ENCODE measurements at places on chromosomes 2 and 18.

DNA sequence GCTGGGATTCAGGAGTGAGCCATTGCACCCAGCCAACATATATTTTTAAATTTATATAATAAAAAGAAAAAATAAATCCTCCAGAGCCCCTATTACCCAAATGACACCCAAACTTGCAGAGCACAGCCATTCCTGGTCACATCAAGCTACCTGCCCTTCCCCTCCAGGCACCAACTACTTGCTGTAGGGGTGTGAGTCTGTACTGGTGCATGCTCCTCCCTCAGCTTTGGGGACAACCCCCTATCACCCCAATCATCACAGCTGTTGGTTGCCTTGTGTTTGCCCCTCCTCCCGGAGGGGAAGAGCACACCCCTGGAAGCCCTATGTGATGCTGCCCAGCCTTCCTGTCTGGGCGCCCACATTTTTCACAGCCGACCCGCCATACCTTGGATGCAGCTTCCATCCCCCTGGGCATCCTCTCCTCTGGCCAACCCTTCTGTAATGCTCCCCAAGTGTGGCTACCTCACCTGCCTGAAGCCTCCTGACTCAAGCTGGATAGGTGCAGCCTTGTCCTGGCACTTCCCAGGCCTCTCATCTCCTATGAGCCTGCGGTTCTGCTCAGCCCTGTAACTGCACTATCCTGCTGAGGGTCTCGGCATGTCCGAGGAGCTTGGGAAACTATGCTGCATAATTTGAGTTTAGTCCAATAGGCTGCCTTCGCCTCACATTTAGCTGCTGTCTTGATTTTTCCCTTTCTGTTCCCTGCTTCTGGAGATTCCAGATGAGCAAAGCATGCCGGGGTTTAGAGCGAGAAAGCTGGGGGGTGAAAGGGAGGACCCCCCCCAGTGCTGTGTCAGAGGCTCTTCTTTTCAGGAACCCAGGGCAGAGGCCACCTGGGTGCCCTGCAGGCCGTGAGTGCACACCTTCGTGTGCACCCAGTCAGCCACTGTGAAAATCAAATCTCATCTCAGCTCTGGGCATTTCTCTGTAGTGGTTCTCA is 27.2 kb downstream of the CHST10 start:
- no peak for DNase-seq

- DNase-seq, result no peak
These were observed 11.0 kb upstream of the SIX3 start for GRCh38 chr2:44930274-44931197.

DNA sequence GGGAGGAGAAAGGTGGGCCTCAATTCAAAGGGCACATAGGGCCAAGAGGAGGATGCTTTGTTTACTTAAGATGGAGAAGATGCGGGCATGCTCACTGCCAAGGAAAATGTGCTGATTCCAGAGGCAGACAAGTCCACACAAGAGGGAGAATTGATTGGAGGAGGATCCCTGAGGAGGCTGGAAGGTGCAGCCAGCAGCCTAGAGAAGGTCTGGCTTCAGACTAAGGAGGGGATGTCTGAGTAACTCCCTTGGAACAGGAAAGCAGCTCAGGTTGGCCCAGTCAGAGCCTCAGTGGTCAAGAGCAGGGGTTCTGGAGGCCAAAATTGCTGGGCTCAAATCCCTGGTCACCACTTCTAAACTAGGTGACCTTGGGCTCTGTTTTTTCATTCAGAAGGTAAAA is 265.5 kb upstream of the NCKAP5 start:
- DNase-seq, result no peak

DNA sequence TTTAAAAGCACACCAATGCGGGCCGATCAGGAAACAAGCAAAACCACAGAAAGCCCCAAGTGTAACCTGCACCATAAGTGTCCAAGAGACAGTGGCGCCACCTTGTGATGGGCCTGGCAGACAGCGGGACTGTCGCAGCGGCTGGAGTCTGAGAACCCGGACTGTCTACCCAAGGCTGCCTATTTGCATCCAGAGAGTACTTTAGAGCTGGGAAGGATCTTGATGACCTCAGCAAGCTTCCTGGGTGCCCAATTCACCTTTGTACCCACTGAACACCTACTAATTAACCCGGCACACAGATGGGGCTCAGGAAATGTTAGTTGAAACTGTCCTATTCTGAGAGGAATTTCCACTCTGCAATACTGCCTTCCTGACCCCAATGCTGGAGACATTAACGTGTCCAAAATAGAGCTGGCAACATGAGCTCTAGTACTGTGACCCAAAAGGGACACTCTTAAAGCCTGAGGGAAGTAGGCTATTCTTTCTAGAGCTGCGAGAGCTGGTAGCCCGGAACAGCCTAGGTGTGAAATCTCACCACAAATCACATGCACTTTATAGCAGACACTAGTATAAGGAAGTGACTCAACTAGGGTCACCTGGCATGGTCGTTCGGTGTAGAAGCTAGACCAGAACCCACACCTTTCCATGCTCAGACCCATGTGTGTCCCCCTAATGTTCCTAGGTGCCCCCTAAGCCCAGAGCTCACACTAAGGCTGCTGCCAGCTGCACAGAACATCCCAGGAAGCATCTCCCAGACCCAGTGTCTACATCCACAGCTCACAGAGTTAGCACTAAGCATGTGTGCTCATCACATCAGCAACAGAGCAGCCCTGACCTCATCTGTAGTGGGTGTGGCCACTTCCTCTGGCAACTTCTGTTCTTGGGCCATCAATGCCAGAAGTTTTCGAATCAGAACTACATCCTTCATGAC is 25.4 kb downstream of the POLR1A start:
- DNase-seq, result peak; percentile 21

DNA sequence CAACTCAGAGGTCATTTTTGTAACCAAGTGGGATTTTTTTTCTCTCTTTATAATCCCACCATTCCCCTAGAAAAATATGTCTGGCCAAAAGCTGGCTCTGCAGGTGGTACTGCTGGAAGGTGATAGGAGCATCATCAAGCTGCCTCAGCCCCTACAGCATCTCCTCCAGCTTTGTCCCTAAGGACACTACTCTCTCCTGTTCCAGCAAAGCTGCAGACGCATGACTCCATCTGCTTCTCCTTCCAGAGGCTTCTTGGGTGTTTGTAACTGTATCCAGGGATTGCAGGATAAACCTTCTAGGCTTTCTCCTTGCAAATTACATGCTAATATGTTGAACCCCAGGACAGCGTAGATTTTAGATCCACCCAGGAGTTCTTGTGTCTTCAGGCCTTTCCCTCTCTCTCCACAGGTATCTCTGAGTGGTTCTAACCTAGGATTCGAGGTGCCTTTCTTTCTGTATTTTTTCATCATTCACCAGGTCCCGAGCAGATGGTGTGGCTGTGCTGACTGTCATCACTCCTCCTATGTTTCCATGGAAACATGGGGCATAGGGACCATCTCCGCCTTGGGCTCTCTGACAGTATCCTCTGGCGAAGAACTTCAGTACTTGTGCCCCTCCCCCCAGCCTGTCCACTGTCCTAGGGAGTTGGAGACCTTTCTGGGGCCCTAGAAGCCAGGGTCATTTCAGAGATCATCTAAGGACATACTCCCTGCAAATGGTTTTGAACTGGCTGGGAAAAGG is 34.3 kb downstream of the AFF3 start:
- no peak for DNase-seq

DNA sequence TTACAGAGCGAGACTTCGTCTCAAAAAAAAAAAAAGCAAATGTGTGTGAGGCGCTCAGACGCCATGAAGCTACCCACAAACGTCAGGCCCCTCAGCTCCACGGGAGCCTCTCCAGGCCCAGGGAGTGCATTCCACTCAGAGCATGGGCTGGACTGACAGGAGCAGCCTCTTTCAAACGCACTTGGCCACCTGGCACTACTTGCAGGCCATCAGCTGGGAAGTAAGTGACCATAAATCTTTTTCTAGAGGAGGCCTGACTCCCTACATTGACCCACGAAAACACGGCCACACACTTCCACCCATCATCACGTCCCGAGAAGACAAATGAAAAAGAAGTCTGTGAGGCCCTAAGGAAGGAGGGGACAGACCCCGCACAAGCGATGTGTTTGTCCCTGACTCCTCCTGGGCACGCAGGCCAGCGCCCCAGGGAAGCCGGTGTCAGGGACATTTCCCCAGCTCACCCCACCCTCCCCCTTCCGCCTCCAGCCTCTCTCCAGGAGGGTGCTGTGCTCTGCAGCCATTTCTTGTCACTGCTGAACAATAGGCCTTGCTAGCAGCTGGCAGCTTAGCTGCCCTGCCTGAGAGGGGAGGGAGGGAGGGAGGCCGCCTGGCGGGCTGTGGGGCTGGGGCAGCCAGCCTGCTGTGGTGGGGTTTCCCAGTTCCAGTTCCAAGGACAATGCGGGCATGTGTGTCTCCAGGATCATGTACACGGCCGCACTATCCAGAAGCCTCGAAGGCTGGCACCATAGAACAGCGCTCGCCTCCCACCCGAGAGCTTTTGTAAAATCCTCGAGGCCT is 26.6 kb downstream of the SERTAD2 start:
- DNase-seq, result no peak

DNA sequence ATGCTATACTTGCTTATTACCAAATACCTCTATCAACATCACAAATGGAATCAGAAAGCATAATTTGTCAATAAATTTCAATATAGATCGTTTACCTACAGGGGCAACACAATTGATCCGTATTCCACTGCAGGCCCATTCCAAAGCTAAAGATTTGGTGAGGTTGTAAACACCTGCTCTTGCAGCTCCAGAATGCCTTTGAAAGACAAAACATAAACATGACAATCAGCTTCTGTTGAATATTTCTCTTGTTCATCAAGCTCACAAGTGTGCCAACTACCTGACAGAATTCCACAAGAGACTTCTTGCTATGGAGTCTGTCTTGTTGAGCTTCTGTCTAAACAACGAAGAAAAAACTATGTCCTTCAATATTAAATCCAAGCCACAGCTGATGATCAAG is 30.3 kb downstream of the PECR start:
- no peak for DNase-seq

DNA sequence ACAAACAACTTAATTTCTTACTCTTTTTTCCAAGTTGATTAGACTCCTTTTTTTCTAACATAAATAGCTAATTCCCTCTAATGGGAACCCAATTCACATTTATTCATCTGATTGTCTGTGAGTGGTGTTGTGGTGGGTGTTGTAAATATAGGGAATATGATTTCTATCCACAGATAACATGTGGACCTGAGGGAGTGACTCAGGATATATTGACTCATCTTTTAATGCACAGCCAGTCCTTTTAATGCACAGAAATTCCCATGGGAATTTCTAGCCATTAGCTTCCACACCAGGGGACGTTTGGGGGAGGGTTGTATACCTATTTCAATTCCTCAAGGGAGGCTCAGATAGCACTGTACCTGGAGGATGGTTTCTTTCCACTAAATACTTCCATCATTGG is 1339.6 kb upstream of the LRRTM1 start:
- DNase-seq, result no peak

DNA sequence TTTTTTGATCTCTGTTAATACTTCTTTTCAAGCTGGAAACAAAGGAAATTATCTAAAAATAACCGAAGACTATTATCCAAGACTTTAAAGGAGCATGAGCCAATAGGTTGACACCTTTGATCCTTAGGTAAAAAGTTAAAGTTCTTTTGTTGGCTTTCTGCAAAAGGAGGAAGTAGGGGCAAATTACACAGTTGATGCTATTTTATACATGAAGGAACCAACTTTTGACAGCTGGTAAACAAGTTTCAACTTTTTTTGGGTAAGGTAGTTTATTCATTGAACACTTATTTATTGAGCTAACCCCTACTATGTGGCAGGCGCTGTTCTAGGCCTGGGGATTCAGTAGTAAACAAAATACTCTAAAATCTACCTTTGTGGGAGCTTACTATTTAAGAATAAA is 66.6 kb upstream of the ZEB2 start:
- no peak for DNase-seq

- no peak for DNase-seq
These were observed 170.8 kb downstream of the TMEM18 start for GRCh38 chr2:506451-506850.

DNA sequence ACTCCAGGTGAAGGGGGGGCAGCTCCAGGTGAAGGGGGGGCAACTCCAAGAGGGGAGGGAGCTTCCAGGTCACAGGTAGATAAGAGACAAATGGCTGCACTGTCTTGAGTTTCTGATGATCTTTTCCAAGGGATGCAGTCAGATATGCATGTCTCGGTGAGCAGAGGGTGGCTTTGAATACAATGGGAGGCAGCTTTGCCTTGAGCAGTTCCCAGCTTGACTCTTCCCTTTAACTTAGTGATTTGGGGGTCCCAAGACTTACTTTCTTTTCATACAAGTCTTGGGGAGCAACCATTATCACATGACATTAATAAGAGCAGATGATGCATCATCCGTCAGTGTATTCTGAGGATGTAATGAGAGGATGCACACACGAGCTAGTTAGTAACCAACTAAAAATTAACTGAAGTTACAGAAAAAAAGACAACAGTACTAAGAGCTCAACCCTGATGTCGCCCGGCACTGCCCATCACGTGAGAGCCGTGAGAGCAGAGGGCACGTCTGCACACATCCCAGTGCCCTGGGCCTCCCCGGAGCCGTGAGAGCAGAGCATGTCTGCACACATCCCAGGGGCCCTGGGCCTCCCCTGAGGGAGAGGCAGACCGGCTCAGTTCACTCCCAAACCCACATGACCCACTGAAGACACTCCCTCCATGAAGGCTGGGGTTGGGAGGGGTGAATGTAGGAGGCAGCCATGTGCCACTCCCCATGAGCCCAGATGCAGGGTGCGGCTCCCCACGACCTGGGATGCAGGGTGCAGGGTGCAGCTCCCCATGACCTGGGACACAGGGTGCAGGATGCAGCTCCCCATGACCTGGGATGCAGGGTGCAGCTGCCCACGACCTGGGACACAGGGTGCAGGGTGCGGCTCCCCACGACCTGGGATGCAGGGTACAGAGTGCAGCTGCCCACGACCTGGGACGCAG is 39.4 kb downstream of the PXDN start:
- DNase-seq, result no peak

- DNase-seq, result no peak
These were observed at the start of gene NPPC for GRCh38 chr2:231926180-231926741. Gene NPPC (minus strand): TSS chr2:231926396. CDS start chr2:231926249, 147 bp downstream.

GRCh38 chr2:161421686-161422085 is 5.6 kb downstream of the TBR1 start:
- no peak for DNase-seq

DNA sequence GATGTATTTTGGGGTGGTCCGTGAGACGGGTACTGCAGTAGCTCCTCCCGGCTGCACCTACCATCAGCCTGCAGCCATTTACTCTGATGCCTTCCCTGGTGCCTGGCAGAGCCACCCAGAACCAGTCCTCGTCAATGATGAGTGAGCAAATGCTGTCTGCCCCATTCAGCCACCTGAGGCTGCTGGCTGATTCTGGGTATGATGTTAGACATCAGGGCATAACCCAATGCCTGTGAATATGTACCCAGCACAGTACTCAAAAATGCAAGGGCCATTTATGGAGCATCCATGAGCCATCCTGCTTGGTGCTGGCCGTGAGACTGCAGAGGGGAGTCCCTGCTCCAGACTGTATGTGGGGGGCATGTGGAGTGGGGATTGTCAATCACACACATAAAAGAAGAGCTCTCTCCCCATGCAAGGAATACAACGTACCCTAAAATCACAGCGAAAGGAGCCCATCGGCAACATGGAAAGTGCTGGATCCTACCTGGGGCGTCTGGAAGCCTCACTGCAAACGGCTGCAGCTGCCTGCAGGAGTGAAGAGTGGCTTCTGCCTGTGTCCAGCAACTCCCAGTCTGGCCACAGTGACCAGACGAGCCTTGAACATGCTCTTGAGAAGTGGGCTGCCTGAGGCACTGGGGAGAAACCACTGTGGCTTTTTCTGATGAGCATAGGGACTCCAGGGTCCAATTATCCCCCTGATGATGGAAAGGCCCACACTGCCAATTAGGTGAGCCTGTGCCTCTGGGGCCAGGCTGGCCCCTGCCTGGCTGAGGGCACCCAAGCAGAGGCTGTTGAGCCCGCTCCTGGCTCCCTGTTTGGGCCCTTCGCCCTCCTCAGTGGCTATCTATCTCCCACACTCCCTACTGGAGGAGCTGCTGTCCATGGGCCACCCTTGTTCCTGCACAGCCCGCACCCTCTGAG is 2.4 kb upstream of the OR6B2 start:
- no peak for DNase-seq
